ENCODE measurements at places on chromosomes 7 and 10.

DNA sequence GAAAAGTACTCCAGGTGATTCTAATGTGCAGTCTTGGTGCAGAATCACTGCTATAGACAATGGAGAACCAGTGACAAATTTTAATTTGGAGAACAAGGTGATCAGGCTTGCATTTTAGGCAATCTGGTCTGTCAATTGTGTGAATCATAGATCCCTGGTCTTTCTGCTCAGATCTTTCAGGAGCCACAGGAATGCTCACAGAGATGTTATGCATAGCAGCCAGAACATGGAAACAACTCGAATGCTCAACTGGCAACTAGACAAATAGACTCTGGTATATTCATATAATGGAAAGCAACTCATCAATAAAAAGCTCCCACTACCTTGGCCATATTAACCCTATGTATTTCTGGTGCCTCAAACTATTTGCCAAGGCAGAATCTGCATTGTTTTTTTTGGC, 209.1 kb downstream of the PHF14 start:
- DNase-seq: no peak

- DNase-seq: no peak
Observed at GRCh38 chr7:23043441-23043840, 29.5 kb upstream of the HYCC1 start.

GRCh38 chr7:823649-824048, 8.6 kb upstream of the SUN1 start:
- DNase-seq: no peak

GRCh38 chr10:74912182-74912581, 85.8 kb downstream of the KAT6B start:
- DNase-seq: no peak

DNA sequence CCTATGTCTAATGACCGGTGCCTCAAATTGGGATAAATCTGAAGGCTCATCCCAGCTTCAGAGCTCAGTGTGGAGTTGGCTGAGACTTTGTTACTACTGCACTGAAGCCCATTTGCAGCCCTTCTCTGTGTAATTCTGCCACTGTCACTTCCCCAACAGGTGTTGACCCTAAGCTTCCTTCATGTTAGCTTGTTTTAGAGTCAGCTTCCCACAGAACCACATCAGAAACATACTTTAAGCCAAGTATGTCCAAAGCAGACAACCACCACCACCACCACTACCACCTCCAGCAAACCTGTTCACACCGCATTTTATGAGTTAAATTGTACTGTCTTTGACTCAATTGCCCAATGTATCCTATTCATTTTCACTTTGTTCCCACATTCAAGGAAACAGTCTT, 25.2 kb upstream of the GNAT3 start:
- no peak for DNase-seq

GRCh38 chr10:7444551-7445121, 33.8 kb upstream of the SFMBT2 start:
- no peak for DNase-seq

DNA sequence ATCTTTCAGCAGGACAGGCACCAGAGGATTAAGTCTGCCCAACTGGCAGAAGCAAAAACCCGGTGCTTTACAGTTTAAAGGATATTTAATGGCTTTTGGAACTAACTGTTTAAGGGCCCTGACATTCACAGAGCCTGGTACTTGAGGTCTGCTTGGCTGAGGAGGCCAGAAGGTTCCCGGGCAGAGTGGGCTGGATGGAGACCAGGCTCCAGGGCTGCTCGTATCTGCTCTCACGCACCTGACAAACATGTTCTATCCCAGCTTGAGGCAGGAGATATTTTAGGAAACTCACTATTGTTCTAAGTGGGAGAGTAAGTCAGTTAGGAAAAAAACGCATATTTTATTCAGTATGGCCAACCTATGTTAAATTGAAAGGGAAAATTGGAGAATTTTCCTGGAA, 143.5 kb downstream of the ZMYND11 start:
- DNase-seq: no peak

DNA sequence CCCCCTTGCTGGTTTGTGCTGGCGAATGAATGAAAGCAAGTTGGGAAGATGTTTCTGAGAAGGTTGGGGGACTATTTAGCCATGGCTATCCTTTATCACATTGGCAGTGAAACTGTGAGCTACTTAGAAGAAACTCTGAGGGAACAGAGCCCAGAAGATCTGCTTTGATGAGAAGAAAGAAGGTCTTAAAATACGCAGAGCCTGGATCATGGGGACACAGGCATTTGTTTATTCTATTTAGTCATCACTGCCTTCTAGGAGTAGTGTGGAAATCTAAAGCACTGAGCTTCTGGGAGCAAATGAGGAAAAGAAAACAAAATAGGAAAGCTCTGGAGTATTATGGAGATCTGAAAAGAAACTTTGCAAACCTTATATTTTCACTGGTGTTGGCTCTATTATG, 28.5 kb downstream of the CPED1 start:
- DNase-seq: no peak

DNA sequence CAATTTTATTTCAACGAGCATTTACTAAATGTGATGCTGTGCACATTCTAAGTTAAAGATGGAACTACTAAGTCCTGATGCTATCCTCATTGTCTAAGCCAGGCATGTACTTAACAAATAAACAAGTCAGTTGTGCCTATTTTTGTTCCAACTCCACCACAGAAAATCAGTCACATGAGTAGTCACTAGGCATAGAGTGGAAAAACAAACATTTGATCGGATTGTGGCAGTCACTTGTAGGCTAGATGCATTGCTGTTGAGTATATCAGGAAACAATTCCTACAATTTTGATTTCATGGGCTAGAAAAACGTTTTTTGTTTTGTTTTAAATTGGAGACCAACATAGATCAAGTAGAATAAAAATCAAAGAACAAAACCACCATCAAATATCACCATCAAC, 177.6 kb upstream of the SLC25A13 start:
- DNase-seq: no peak

DNA sequence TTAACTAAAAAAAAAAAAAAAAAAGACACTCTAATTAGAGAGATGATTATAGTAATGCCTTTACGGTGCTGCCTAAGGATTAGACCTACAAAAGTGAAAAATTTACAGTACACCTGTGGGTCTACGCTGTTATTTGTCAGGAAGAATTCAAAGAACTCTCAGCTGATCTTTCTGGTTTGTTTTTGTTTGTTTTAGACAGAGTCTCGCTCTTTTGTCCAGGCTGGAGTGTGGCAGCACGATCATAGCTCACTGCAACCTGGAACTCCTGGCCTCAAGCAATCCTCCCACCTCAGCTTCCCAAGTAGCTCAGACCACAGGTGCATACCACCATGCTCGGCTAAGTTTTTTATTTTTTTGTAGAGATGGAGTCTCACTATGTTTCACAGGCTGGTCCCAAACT, 28.3 kb upstream of the FOXK1 start:
- DNase-seq: no peak

DNA sequence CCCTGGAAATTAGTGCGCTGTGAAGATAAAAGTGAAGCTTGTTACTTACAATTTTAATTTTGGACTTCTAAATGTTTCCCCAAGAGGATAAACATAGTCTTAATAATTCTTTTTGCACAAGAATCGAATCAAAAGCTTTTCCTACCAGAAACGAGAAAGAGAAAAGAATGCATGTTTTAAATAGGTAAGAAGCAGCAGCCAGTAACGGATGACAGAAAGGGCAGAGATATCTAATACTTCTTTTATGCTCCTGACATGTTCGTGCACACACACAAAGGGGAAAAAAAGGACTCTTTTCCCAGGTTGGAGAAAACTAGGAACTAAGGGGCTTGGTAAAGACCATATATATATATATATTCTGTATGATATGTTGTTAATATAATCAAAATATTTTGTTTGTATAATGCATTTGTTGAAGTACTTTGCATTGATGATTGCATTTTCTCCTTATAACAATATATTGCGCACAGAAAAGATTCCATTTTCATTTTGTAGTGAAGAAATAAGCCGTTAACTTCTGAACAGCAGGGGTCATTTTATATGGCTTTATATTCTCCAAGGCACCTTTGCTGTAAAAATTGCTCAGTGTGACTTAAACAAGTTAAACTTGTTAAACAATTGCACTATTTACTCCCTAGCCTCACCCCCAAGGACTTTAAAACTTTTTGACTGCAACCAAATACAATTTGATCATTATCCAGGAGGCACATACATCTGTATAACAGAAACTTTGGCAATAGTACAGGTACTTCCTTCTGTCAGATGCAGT, 2.2 kb downstream of the PRKAR2B start:
- DNase-seq: no peak

DNA sequence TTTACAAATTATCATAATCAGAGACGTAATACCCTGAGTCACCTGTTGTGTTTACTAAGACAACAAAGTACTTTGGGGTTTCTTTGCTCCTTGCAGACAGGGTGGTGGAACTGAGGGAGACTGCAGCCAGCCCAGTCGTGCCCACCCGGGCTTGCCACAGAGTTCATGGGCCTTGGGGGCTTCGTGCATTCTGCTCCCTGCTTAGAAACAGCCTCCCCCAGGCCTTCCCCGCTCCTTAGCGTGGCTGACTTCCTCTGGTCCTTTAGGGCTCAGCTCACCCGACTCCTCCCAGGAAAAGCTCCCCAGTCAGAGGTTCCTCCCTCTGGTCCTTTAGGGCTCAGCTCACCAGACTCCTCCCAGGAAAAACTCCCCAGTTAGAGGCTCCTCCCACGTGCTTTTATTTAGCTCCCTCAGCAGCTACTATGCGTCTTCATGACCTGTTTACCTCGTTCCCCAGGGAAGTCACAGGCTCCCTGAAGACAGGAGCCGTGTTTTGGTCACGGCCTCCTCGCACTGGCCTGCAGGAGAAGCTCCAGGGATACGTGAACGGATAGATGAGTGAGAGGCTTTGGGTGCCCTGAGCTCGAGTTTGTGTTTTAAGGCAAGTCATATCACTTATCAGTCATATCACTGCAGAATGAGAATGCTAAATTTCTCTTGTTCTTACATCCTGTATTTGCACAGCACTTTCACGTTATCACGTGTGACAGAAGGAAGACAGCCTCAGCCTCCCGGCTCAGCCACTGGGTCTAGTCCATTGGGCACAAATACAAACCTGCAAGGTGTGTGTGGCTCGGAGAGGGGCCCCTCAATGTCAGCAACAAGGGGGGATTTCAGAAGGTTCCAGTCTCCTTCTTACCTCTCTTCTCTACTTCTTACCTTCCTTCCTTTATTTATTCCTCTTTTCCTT, 52.7 kb upstream of the VIPR2 start:
- DNase-seq: peak; percentile 59

GRCh38 chr7:156766666-156767065, 126.1 kb downstream of the RNF32 start:
- no peak for DNase-seq

DNA sequence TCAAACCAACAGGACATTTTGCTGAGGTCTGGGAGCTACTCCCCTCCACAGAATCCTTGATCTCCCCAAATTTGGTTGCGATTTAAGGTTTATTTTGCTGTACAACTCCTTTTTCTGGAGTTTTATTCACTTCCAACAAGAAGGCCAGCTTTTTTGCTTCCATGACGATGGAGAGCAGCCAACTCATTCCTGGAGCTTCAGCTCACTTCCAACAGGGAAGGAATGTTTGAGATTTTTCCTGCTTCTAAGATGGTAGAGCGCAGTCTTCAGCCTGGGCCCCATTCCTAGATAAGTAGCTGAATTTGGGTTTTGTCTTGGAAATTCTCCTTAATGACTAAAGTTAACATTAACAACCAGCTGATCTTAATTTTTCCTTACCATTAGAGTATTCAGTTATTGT, 30.9 kb upstream of the CREB3L2 start:
- no peak for DNase-seq

DNA sequence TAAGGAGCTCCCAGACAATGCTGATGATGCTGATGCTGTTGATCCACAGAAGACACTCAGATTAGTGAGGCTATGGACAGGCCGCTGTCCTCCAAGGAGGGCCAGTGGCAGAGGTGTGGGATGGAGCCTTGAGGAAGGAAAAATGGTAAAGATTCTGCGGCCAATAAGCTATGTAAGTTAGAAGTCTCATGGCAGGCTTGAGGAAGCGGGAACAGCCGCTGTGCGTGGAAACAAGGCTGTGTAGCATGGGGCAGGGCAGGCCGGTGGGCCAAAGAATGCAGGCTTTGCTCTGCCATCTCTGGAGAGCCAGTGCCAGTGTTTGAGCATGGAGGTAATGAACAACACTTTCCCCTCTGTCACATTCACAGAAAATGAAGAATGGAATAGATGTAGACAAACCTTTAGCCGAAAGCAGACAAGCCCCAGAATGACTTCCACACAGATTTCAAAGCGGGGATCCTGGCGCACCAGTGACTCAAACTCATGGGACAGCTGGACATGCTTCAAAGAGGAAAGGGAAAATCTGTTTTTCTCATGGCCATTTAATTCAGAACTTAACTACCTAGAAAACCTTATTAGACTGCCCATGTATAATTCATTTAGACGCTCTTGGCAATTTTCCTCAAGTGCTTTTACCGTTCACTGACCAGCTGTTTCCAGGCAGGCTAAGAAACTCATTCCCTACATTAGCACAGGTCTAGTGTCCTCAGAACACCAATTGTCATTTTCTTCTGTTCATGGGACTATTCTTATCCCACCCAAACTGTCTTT, 16.9 kb upstream of the FIGNL1 start:
- DNase-seq: no peak

GRCh38 chr10:96992721-96993120, 160.6 kb downstream of the LCOR start:
- DNase-seq: no peak

DNA sequence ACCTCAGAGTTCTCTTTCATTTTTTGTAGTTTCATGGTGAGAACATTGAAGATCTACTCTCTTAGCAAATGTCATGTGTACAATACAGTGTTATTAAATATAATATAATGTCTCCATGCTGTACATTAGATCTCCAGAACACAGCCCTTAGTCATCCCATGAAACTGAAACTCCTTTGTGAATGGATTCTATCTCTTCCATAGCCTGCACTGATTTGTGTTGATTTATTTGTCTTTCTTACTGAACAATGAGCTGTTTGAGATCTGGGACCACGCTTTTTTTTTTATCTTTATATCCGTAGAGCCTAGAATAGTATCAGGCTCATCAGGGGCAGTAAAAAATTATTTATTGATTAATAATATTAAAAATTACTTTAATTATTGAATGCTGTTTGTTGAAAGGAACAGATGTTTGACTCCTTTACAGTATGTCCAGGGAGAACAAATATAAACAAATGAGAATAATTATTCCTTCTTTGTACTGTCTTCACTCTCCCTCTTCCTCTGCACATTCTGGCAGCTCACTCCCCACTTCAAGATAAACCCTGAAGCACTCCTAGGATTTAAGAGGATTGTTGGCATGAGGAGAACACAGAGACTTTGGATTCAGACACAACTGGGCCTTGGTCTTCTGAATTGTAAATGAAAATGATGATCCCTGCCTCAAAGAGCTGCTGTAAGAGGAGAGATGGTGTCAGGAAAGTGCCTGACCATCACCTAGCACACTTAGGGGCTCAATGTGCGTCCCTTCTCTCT, 81.6 kb upstream of the MSRB2 start:
- DNase-seq: no peak

GRCh38 chr7:24833549-24833948, 76.3 kb upstream of the GSDME start:
- no peak for DNase-seq

GRCh38 chr7:132115758-132116157, 460.5 kb downstream of the PLXNA4 start:
- DNase-seq: no peak
